ENCODE measurements at places on chromosomes 7 and 10. TPM values are rescaled to one million over a fixed set of nuclear protein-coding genes. Genes with fewer than 3 reads are reported as not detected.

CLDN15 gene
- total RNA-seq, result 1.8 TPM

HIF1AN gene
- 8.5 TPM for total RNA-seq

NEUROD6 gene
- not detected for total RNA-seq

TMEM139 gene
- not detected for total RNA-seq

NOBOX gene
- not detected for total RNA-seq

NANOS1 gene
- total RNA-seq, result 0.14 TPM

ZCCHC24 gene
- 21.0 TPM for total RNA-seq

SFMBT2 gene
- total RNA-seq, result 5.1 TPM

USP6NL gene
- 8.7 TPM for total RNA-seq

ASB4 gene
- under 0.01 TPM for total RNA-seq

KIAA1549 gene
- total RNA-seq, result 1.4 TPM

HOXA4 gene
- 0.14 TPM for total RNA-seq

RBP4 gene
- total RNA-seq, result not detected

ASIC3 gene
- 0.14 TPM for total RNA-seq

CYP3A7 gene
- 0.14 TPM for total RNA-seq

DPP6 gene
- not detected for total RNA-seq

ANKRD22 gene
- not detected for total RNA-seq
